Naive thymus-derived CD4-positive, alpha-beta T cell (primary cell): ENCODE measurements at places on chromosomes 6 and 20. TPM values are rescaled to one million over a fixed set of nuclear protein-coding genes. Genes with fewer than 3 reads are reported as not detected.

DNA sequence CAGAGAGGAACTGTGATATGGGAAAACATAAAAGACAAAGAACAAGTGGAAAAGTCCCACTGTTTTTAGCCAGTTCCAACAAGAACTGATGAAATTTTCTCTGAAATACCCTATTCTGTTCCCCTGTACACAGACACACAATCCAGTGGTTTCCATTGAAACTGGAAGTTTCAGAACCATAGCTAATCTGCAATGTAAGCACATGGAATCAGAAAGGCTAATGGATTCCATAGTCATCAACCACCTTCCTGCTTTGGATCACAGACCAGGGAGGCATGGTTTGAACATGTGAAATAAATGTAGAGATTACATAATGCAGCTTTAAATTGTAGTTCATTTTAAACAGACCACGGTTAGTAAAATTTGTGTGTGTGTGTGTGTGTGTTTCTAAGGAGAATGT lies 242.1 kb downstream of the GJA1 start:
- no peak for DNase-seq
- H3K4me3 ChIP-seq: no peak overlapping the region
- no peaks in the 10 kb centered on the region for H3K36me3 ChIP-seq

GRCh38 chr20:24210356-24210755 lies 221.8 kb upstream of the GGTLC1 start:
- no peak for DNase-seq
- H3K27me3 ChIP-seq: no peaks in the 10 kb centered on the region
- H3K4me3 ChIP-seq: no peak overlapping the region
- H3K27ac ChIP-seq: no peak overlapping the region
- H3K4me1 ChIP-seq: no peaks in the 10 kb centered on the region
- no peaks in the 10 kb centered on the region for H3K36me3 ChIP-seq

DNA sequence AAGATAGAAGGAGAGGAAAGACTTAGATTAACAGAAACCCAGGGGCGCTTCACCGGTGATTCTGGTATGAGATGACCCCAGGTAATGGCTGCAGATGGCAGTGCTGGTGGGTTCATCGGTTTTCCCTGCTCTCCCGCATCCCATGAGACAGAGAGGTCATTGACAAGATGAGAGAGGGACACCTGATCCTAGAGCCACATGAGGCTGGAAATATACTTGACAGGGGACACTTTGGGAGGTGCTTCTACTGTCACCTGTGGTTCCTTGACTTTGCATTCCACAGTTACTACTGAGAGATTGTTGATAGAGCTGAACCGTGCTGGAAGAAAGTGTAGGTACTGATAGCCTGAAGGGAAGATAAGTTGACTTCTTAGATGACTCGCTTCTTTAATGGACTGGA lies 74.3 kb downstream of the SYNDIG1 start:
- no peak overlapping the region for H3K27ac ChIP-seq
- DNase-seq: no peak
- no peaks in the 10 kb centered on the region for H3K27me3 ChIP-seq
- no peaks in the 10 kb centered on the region for H3K4me1 ChIP-seq
- H3K36me3 ChIP-seq: no peaks in the 10 kb centered on the region

- DNase-seq: no peak
- no peaks in the 10 kb centered on the region for H3K36me3 ChIP-seq
- H3K27me3 ChIP-seq: no peaks in the 10 kb centered on the region
- no peak overlapping the region for H3K27ac ChIP-seq
Measured at GRCh38 chr6:42871711-42872110, 7.7 kb upstream of the RPL7L1 start.

- no peaks in the 10 kb centered on the region for H3K36me3 ChIP-seq
- H3K4me1 ChIP-seq: no peaks in the 10 kb centered on the region
- H3K27me3 ChIP-seq: no peaks in the 10 kb centered on the region
- no peak overlapping the region for H3K4me3 ChIP-seq
- no peak for DNase-seq
- no peak overlapping the region for H3K27ac ChIP-seq
Measured at GRCh38 chr6:87827346-87827745, 125.3 kb upstream of the AKIRIN2 start.

Gene ADGRF5
- not detected for total RNA-seq

Gene KCNK5
- total RNA-seq: 0.34 TPM

Gene C6orf58
- not detected for total RNA-seq

Gene SGK2
- total RNA-seq: 0.56 and 0.74 TPM in 2 replicates
